ENCODE measurements at places on chromosomes 6 and 20. TPM values are rescaled to one million over a fixed set of nuclear protein-coding genes. Genes with fewer than 3 reads are reported as not detected.

Gene NPEPL1
- polyA plus RNA-seq, result 39.6 TPM

- DNase-seq, result no peak
Measured at GRCh38 chr6:90086517-90086916, 192.2 kb downstream of the GJA10 start.

DNA sequence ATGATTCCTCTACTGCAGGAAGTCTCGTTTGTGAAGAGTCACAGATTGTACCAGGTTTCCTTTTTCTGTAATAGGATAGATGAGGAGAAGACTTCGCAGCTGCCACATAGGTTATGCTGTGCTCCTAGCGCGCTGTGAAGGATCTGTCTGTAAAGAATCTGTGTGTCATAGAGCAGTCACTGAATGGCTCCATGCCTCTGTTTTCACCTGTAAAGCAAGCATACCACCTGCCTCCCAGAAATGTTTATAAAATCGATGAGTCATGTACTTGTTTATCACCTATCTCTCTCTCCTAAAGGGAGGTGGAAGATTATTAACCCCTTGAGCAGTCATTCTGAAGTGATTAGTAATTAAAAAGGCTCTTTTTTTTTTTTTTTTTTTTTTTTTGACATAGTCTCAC, 86.6 kb downstream of the TFAP2B start:
- DNase-seq, result no peak

DNA sequence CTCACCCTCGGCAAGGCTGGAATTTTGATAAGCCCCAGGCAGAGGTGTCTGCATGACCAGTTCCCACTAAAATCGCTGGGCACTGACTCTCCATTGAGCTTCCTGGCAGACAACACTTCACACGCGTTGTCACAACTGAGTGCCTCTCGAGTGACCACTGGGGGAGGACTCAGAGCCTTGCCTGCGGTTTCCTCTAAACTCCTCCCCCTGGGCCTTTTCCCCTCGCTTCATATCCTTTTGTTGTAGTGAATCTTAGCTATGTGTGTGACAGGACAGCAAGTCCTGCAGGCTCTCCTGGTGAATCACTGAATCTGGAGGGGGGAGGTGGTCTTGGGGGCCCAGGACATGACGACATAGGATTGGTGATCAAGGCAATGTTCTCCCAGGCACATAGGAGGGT, 670.8 kb downstream of the PRKN start:
- no peak for DNase-seq

DNA sequence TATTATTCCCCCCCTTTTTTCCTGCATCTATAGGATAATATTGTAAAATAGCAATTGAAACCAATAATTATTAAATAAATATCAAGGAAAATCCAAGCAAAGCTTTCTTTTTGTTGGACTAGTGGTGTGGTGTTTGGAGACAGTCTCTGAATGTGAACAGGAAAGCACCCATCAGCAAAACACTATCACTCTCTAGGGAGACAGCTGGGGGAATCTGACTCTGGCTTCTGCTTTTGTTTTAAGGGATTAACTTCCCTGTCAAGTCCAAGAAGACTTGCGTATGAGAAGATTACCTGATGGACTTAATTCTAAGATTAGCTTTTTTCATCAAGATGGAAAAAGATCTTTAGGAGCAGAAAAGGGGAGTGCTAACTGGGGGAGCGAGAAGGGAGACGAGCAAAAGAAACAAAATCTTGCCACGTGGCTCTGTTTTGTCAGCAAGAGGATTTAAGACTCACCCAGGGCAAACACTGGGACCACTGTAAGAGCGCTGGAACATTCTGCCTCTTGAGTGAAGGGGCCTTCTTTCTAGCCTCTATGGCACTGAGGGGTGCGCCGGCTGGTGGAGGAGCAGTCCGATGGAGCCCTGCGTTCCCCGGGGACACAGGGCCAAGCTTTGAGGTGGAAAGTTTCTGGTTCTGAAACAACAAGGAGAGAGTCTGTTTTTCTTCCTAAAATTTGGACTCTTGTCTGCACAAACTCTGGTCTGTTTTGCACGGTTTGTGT, 570 bp downstream of the TULP4 start:
- no peak for DNase-seq

Gene SNTA1
- 0.56 TPM for polyA plus RNA-seq

Gene BTBD3
- 4.4 TPM for polyA plus RNA-seq

DNA sequence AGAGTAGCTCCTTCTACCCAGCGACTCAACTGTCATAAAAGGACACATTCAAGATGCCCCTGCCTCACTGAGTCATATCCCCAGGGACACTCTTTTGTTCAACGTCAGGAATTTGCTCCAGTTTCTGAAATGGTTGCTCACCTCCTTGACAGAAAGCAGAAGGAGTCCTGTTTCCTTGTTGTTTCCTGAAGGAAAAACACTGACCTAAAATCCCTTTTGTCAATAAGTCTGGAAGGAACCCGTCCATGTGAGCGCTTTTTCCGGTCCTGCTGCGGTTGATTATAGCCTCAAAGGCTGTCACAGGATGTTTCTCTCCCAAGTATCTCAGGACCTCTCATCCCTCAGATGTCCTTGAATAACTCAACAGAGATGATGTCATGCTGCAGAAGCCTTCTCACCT, 113.6 kb upstream of the PLEKHG1 start:
- DNase-seq, result no peak

All from CD14-positive monocyte (primary cell).